ENCODE measurements at places on chromosomes 6 and 20.

- no peak for DNase-seq
These were observed 54.8 kb upstream of the CNKSR3 start for GRCh38 chr6:154565331-154565730.

GRCh38 chr6:134740473-134741199, 209.3 kb downstream of the ALDH8A1 start:
- no peak for DNase-seq

DNA sequence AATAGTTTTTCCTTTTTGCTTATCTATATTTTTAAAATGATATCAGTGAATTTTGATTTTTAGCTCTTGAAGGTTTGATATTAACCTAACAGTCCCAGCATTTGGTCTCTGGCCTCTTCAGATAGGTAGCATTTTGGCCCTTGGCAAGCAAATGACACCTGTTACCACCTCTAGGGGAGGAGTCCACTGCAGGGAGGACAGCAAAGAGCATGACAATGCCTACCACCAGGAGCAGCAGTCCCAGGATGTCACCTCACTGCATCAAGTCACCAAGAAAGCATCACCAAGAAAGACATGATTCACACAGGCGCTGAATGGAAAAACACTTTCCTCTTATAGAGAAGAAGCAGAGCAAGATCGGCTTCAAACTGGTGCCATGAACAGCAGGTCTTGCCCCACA, 224.3 kb downstream of the UBE3D start:
- DNase-seq, result no peak

GRCh38 chr6:13183415-13184088, 144.8 kb downstream of the TBC1D7 start:
- no peak for DNase-seq

GRCh38 chr6:42915732-42916131, at the start of gene PTCRA:
Gene PTCRA (plus strand): TSS chr6:42916053. CDS start chr6:42916070, 17 bp downstream.
- no peak for DNase-seq

DNA sequence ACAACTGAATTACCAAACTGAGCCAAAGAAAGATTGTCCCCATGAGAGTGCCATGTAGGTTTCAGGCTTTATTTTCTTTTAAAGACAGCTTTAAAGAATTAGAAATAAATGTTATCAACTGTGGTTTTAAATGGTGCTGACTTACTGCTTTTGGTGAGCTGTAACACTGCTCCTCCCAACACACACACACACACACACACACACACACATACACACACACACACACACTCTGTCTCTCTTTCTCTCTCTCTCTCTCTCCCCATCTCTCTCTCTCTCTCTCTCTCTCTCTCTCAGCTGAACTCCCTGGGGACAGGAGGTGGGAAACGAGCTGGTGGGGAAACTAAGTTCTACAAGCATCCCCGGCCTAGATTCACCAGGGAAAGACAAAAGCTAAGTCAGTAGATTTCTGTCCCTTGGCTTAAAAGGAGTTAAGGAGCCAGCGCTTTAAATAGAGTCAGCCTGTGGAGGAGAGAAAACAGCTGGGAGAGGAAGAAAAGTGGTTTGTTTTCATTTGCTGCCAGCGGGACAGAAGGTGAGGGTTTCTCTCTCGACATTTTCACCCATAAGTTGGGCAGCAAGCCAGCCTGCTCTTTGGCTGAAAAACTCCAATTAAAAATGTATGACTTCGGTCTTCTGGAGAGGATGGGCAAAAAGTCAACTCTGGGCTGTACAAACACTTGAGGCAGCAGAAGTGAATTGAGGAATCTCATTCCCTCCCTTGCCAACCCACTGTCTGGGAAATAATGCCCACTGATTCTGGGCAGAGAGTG, 27.4 kb downstream of the CBLN4 start:
- no peak for DNase-seq

DNA sequence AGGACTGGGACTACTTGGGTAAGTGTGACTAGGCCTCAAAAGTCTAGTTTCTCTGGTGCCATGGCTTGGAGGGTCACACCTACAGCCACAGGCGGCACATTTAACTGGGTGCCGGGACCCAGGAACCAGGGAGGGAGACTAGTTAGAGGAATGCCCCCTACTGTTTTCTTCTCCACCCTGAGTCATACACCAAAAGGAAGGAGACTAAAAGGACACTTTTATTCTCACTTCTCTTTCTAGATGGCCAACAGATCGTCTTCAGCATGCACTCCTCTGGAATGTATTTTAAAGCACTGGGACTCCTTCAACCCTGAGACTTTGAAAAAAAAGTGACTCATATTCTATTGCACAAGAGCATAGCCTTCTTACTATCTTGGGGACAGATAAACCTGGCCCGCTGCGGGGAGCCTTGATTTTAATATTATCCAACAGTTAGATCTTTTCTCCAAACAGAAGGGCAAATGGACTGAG, 33.4 kb downstream of the PLN start:
- no peak for DNase-seq

DNA sequence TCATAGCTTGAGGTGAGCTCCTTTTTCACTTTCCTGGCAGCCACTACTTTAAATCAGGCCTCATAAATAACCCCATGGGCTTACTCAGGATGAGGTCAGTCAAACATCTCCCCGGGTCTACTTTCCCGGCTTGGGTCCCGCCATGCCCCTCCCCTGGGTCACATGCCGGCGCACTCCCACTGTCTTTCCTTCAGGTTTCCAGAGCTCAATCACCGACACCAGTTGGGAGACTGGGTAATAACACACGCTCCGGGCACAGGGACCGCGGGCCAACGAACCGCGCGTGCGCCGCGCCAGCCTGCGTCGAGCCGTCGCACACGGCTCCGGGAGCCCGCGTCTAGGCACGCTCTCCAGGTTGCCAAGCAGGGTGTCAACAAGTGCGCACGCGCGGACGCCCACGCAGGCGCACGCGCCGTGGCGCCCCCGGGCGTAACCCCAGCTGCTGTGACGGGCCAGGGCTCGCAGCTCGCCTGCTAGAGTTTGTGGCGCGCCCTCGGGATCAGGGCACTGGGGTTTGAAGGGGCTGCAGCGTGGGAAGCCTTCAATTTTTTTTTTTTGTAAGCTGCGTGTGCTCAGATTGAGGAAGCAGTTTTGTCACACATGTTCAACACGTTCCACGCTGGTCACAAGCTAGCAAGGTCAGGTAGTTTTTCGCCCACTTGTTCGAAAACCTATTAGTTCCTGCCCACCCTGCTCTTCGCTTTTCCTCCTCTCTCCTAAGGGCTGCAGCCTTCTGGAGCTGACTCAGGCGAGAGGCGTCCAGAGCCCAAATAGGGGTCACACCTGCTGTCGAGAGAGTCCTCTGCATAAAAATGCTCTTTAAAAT, 31.8 kb downstream of the TFAP2B start:
- no peak for DNase-seq

- DNase-seq, result peak; percentile 33
These were observed 96.8 kb upstream of the NFATC2 start for GRCh38 chr20:51639206-51639832.

DNA sequence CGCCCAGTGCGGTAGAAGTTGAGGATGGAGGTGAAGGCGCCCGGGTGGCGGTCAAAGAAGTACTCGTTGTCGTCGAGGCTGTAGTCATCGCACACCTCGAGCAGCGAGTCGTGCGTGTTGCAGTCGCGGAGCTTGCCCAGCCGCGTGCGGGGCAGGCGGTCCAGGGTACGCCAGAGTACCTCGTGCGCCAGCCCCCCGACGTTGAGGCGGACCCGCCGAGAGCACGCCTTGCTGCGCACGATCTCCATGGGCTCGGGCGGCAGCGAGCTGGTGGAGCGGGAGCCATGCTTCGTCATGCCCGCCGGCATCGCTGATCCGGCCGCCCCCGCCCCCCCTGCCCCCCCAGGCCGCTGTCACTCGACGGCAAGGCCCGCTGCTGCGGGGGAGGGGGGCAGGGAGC, 295 bp downstream of the KCNB1 start:
- DNase-seq, result no peak

DNA sequence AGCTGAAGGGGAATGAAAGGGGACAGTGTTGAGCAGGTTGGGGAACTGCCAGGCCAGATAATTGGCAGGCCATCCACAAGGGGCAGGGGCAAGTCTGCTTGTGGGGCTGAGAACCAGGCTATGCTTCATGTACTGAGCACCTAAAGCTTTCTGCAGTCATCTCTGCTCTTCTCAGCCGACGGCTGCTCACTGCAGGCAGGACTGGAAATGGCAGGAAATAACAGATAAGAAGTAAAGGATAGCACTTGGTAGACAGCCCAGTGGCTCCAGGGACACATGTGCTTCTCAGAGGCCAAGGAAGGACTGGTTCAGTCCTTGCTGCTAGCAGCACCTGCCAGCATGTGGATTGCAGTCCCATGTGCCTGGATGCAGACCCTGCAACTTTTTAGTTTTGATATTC, 89.8 kb downstream of the CD164 start:
- DNase-seq, result no peak

GRCh38 chr6:20182926-20183521, 29.2 kb downstream of the MBOAT1 start:
- DNase-seq, result peak; percentile 12

- no peak for DNase-seq
These were observed 12.3 kb downstream of the BTBD3 start for GRCh38 chr20:11929947-11930346.

DNA sequence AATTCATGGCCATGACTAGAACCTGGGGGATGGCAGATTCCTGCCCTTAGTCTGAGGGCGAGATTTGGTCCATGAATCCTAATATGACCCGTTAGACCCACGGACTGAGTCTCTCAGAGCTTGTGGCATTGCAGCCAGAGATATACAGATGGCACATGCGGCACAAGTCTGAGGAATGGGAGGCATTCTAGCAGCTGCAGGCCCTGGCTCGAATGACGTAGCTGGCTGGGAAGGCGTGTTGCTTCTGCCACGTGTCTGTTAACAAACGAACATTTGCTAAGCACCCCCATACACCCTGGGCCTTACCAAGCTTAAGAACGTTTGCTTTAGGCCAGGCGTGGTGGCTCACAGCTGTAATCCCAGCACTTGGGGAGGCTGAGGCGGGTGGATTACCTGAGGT, 68.0 kb downstream of the CD164 start:
- no peak for DNase-seq

GRCh38 chr20:1505361-1505760, 14.1 kb upstream of the SIRPB2 start:
- DNase-seq, result no peak

DNA sequence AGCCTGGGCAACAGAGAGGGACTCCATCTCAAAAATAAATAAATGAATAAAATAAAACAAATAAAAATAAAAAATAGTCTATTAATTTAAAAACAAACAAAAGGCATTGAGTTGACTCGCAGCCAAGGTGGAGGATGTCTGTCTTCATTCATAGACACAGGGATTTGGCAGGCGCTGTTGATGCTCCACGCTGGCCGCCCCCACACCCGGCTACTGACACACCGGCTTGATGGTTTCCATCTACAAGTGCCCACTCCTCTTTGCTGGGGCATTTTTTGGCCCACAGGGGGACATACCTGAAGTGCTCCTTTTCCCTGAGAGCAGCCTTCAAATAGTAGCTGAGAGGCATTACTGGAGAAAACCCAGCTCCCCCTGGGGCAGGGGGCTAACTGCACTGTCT, 178.3 kb upstream of the RALGAPA2 start:
- no peak for DNase-seq

GRCh38 chr6:167919349-167919748, 78.1 kb upstream of the KIF25 start:
- no peak for DNase-seq

DNA sequence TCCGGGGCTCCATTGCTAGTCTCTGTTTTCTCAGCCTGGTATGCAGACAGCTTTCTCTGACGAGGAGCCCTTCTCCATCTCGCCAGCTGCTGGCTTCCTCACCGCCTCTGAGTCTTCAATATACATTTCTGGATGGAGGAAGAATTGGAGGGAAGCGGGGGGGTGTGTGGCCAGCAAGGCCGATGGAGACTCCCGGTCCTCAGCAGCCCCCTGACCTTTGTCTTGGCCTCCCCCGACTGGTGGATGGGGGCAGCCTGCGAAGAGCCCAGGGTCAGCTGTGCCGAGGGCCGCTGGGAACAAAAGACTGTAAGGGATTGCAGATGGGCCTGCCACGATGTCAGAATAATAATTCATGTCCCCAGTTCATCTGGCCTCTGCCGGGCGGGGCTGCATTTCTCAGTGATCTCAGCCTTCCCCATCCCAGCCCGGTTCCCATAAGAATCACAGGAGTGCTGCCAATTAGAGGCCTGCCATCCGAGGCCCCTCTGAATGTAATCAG, 54.3 kb upstream of the STX16 start:
- DNase-seq, result no peak

GRCh38 chr6:37062424-37062823, 57.0 kb downstream of the FGD2 start:
- no peak for DNase-seq

DNA sequence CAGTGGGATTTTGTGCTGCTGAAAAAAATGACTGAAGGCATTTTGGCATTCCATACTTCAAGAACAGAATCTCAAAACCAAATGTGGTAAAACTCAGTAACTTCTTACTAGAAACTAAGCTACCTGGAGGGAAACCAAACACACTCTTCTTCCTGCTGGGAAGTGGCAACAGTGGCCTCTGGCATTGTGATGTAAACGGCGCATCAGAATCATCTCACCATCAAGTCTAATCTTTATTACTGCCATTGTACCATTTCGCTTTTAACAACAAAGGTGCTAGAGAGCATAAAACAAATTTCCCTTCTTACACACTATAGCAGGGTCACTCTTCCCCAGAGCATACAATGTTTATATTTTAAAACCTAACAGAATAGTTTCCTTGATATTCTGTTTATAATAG, 101.6 kb upstream of the CEP162 start:
- DNase-seq, result no peak

GRCh38 chr6:155340464-155341129, 26.3 kb upstream of the TFB1M start:
- no peak for DNase-seq

DNA sequence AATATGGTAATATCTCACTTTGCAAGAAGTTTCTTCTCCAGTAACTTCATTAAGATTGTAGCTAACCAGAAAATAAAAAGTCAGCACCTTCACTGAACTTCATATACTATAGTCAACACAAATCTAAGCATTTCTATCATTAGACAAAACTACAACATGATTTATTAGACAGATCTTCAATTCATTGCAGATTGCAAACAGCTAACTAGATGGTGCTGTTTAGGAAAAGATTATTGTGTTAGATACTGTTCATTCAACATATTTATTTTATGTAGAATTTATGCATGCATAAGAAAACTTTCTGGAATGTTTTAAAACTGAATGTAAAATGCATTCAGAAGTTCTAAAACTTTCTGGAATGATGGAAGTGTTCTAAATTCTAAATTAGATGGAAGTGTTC, 442.1 kb downstream of the HTR1B start:
- DNase-seq, result no peak

DNA sequence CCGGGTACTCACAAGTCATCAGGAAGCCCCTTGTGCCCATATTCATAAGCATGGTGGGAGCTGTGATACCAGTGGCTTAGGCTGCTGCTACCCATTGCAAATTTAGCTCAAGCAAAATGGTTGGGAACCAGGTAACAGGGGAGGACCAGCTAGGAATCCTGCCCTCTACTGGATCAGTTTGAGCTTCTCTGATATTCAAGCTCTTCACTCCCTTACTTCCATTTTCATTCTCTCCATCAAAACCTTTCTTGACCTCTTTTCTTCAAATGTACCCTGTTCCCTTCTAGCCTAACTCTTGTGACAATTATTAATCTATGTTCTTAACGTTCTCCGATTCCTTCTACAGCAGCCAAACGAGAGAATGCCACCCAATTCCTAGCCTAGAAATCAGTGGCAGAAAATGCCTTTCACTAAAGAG, 9.7 kb downstream of the NOL7 start:
- no peak for DNase-seq

Data from NCI-H2081 (cell line).